A549 treated with GW870086 at 1 μM for 4 hours (cell line): ENCODE measurements at places on chromosomes 3 and 15. TPM values are rescaled to one million over a fixed set of nuclear protein-coding genes. Genes with fewer than 3 reads are reported as not detected.

Gene PEX5L
- total RNA-seq = not detected in 5 replicates

Gene ALAS1
- total RNA-seq = 46.5 to 53.1 TPM (median 49.8 TPM) in 5 replicates

Gene ITGA11
- total RNA-seq = 2.7 to 7.0 TPM (median 4.8 TPM) in 5 replicates

Gene RLBP1
- not detected in 5 replicates for total RNA-seq

Gene PSTPIP1
- total RNA-seq = not detected in 5 replicates

Gene CADPS
- not detected in 5 replicates for total RNA-seq

Gene GP9
- total RNA-seq = not detected in 5 replicates

Gene PPP2R3A
- total RNA-seq = 1.1 to 3.4 TPM (median 2.4 TPM) in 5 replicates

Gene SEMA6D
- total RNA-seq = not detected in 5 replicates
